Right renal cortex interstitium (tissue), 3 donors: ENCODE measurements at places on chromosomes 7 and 10. TPM values are rescaled to one million over a fixed set of nuclear protein-coding genes. Genes with fewer than 3 reads are reported as not detected.

Gene MIOS
- polyA plus RNA-seq: 53.6 TPM

Gene VAX1
- not detected for polyA plus RNA-seq

Gene ATOH7
- 1.5 TPM for polyA plus RNA-seq

Gene C10orf105
- polyA plus RNA-seq: 0.04 TPM

Gene HDAC9
- 9.5 TPM for polyA plus RNA-seq

Gene TSPAN15
- polyA plus RNA-seq: 56.1 TPM

Gene ZFAND4
- 13.4 TPM for polyA plus RNA-seq

Gene SORCS3
- polyA plus RNA-seq: 4.1 TPM

Gene PFKP
- polyA plus RNA-seq: 24.2 TPM

Gene CUZD1
- 1.4 TPM for polyA plus RNA-seq

Gene CAMK1D
- polyA plus RNA-seq: 9.9 TPM

Gene GPC2
- polyA plus RNA-seq: 7.2 TPM

Gene NPY4R2
- polyA plus RNA-seq: not detected

Gene ANKRD7
- polyA plus RNA-seq: 5.0 TPM

Gene CTTNBP2
- polyA plus RNA-seq: 28.7 TPM

Gene SOSTDC1
- 60.6 TPM for polyA plus RNA-seq

Gene SPDYE11
- polyA plus RNA-seq: 0.25 TPM

Gene TLX1
- 0.06 TPM for polyA plus RNA-seq

Gene SPACDR
- 1.4 TPM for polyA plus RNA-seq

Gene CYP2C19
- polyA plus RNA-seq: not detected

Gene OR2A5
- not detected for polyA plus RNA-seq

Gene ATRNL1
- polyA plus RNA-seq: 26.8 TPM

Gene ACSM6
- 0.35 TPM for polyA plus RNA-seq

Gene ODAD2
- polyA plus RNA-seq: 1.5 TPM

Gene MALRD1
- polyA plus RNA-seq: 2.4 TPM

Gene KIF20B
- 18.1 TPM for polyA plus RNA-seq

Gene ADGRA1
- polyA plus RNA-seq: 1.7 TPM

Gene SLC18A3
- polyA plus RNA-seq: not detected

Gene NKX1-2
- not detected for polyA plus RNA-seq

Gene KIF5B
- 193 TPM for polyA plus RNA-seq

Gene DLX5
- polyA plus RNA-seq: 0.08 TPM

Gene AHR
- polyA plus RNA-seq: 43.3 TPM

Gene ZNF716
- 0.03 TPM for polyA plus RNA-seq

Gene CNTNAP2
- polyA plus RNA-seq: 21.2 TPM
